ENCODE measurements at places on chromosomes 12 and 14. TPM values are rescaled to one million over a fixed set of nuclear protein-coding genes. Genes with fewer than 3 reads are reported as not detected.

- no peak for DNase-seq
These were observed 183.6 kb upstream of the PZP start for GRCh38 chr12:9391815-9392214.

DNA sequence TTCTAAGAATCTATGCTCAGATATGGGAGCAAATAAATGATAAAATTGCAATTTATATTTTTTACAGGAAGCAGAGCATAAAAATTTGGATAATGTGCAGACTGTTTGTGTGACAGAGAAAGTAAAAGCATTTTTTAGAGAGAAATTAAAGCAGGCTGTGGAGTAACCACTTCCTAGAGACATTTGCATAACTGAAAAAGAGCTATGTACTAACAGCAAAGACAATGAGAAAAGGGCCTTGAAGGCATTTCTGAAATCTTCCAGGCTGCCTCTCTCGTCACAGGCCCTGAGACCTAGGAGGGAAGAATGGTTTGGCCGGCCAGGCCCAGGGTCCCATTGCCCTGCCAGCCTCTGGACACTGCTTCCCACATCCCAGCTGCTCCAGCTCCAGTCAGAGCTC, 247.2 kb downstream of the ALX1 start:
- DNase-seq: no peak

HSPB8 gene
- 129 TPM for total RNA-seq

DNA sequence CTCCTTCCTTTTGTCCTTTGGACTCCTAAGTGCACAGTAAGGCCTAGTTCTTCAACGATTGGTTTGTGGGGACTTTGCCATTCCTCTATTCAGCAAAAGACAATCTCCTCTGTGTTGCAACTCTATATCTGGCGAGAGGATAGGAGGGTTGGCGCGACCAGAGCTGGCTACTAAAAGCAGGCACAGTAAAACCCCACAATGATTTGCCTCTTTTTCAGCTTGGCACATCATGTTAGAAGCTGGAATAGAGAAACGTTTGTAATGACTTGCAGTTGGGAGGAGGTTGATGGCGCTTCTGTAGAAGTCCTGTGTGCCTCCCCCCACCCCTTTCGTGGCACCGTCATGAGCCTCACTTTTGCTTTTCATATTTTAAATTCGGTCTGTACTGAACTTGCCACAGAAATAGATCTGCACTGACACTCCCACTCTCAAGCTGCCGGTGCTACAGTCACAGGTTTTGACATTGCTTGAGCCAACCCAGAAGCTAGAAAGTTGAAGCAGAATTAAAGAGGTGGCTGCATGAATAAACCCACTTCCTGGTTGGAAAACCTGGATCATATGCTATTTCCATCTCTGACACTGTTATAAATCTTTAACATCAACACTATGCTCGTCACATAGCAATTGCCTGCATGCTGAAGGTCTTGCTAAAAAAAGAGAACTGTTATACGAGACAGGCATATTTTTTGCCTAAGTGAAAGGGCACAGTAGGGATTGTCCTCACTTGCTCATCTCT, 315.3 kb upstream of the PRICKLE1 start:
- DNase-seq: no peak

DNA sequence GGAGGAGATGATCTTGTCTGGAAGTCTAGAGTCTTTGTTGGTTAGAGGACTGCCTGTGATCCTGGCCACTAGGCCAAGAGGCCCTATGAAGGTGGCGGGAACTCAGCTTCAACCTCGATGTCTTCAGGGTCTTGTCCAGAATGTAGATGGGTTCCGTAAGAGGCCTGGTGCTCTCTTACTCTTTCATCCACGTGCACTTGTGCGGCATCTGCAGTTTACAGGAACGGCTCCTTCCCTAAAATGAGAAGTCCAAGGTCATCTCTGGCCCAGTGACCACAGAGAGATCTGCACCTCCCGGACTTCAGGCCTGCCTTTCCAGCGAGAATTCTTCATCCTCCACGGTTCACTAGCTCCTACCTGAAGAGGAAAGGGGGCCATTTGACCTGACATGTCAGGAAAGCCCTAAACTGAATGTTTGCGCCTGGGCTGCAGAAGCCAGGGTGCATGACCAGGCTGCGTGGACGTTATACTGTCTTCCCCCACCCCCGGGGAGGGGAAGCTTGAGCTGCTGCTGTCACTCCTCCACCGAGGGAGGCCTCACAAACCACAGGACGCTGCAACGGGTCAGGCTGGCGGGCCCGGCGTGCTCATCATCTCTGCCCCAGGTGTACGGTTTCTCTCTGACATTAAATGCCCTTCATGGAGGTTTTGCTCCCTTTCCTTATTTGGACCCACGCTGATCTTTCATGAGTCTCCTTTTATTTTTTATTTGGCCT, 17.7 kb downstream of the WNT5B start:
- DNase-seq: no peak

AICDA gene
- not detected for total RNA-seq

DNA sequence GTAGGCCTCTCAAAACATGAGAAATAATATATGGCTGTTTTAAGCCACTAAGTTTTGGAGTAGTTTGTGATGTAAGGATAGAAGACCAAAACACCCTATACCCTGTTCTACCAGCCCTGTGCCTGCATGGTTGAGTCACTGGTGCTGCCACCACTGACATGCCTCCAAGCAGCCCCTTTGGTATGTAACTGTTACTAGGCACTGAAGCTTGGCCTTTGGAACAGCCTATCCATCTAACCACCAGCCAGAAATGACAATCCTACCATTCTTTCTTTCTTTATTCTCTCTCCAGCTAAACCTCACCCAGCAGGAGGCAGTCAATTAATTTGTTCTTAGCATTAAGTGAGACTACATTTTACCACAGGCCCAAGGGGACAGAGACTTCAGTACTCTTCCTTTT, 240.3 kb downstream of the MSRB3 start:
- DNase-seq: no peak

DNA sequence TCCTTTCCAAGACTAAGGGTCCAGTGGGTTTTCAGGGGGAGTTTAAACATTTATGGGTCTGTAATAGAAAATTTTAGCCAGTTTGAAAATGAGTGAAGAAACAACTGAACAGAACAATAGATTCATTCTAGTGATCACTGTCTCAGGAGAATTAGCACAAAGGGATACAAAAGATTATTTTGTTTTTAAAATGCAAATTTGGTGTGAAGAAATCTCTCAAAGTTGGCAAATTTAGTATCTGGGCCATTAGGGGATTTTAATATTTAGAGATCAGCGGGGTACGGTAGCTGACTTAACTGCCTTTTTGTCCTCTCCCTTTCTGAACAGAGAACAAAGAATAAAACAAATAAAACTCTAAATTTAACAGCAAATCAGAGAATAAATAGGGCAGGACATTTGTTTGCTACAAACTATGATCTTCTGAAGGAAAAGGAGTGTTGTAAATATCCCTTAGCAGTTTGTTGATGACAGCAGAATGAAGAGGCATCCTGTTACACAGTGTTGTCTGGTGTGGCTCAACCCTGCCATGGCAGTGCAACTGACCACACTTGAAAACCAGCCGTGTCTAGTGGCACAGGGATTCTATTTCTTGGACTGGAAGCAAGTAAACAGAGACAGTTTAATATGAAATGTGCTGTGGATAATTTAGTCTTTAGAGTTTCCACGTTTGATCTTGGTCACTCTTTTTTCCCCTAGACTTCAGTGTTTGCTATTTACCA, 46.3 kb upstream of the LRTM2 start:
- DNase-seq: no peak

AMN1 gene
- 0.75 TPM for total RNA-seq

Data from ascending aorta (tissue), 2 donors.